Activated naive CD4-positive, alpha-beta T cell (primary cell): ENCODE measurements at places on chromosomes 7 and 10.

DNA sequence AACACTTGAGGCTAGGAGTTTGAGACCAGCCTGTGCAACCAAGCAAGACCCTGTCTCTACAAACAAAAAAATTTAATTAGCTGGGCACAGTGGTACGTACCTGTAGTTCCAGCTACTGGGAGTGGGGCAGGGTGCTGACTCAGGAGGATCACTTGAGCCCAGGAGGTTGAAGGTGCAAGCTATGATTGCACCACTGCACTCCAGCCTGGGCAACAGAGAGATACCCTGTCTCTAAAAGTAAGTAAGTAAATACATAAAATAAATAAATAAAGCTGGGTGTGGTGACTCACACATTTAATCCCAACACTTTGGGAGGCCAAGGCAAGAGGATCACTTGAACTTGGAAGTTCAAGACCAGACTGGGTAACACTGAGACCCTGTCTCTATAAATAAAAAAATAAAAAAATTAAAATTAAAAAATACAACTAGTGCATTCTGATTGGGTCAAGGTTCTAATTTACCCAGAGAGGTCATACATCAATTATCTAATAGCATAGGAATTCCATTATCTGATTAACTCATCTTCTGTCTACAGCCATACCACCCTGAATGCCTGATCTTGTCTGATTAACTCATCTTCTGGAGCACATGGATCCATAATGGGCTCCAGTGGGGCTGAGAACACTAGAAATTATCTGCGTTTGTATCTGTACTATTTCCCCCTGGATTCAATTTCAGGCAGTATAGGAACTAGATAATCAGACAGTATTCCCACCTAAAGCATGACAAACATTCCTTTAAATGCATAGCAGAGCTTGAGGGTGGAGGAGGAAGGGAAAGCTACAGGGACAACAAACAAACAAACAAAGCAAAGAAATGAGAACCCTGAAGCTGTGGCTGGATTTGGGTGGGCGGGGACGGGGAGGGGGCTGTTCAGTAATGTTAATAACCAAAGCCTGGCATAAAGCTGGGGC is 21.0 kb upstream of the HILPDA start:
- no peak for DNase-seq

DNA sequence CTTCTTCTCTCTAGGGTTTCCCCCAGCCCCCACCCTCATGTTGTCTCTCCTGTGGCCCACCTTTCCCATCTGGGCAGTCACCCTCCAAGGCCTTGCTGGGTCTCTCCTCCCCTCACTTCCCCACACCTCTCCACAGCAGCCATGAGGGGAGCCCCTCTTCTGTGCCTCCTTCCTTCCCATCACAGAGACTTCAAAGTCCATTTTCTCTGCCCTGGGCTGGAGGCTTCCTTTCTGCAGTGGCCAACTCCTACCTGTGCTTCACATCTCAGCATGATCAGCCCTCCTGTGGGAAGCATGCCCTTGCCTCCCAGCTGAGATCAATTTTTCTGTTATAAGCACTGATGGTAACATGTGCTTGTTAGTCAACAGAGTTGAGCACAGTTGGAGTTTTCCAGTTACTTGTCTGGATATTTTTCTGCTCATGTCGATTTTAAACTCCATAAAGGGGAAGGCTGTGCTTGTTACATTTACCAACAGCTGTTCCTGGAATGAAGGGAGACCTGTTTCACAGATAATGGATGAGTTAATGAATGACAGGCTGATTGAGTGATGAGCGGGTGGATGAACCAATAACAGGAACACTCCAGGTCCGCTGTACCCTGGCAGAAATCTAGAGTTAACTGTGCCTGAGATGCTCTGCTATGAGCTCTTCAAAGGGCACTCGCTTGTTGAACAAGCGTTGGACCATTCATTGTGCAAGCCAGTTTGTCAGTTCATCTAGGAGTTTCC is 71.4 kb upstream of the PRSS58 start:
- DNase-seq: no peak

- no peak for DNase-seq
These were observed 12.6 kb downstream of the DHX32 start for GRCh38 chr10:125868372-125868975.

DNA sequence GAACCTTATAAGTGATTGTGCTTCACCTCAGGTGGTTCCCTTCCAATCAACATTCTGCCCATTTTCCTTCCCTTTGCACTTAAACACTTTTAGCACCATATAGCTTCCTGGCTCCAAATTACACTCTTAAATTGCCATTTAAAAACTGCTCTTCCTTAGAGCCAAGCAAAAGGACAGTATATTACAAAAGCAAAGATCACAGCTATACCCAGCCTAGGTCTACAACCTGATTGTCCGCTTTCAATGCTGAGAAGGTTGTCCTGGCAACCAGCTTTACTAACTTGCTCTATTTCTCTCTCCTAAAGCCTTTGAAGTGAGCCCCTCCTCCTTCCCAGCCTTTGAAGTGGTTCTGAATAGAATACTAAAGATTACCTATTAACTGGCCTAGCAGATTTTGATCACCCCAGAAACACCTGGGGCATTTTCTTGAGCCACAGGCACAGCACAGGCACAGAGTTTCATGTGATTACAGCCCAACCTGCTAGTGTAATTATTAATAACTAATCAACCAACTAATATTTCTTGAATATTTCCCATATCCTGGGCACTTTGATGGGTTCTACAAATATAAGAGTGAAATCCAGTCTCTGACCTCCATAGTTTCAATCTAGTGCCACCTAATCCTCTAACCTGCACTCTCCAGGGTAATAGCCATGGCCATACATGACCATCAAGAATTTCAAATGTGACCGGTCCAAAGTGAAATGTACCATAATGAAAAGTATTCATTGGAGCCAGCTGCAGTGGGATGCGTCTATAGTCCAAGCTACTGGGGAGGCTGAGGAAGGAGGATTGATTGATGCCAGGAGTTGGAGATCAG is 63.6 kb upstream of the TRIM24 start:
- DNase-seq: no peak

GRCh38 chr7:6316226-6316625 is 43.8 kb upstream of the CYTH3 start:
- no peak for DNase-seq
